Foreskin keratinocyte (primary cell): ENCODE measurements at places on chromosomes 3 and 15. TPM values are rescaled to one million over a fixed set of nuclear protein-coding genes. Genes with fewer than 3 reads are reported as not detected.

The RASL12 gene
- polyA plus RNA-seq = not detected in 2 replicates

The DUOXA2 gene
- not detected in 2 replicates for polyA plus RNA-seq

The GXYLT2 gene
- 0.36 and 0.56 TPM in 2 replicates for polyA plus RNA-seq

The DAPK2 gene
- polyA plus RNA-seq = 1.5 and 2.5 TPM in 2 replicates

The CD96 gene
- 0.07 and 0.17 TPM in 2 replicates for polyA plus RNA-seq

The DET1 gene
- 1.1 and 1.3 TPM in 2 replicates for polyA plus RNA-seq

The ALDH1L1 gene
- 0.49 and 1.3 TPM in 2 replicates for polyA plus RNA-seq

The TMEM158 gene
- polyA plus RNA-seq = 5.6 and 5.8 TPM in 2 replicates

The LTF gene
- polyA plus RNA-seq = not detected in 2 replicates

The AADAC gene
- polyA plus RNA-seq = not detected in 2 replicates

The ISLR2 gene
- not detected in 2 replicates for polyA plus RNA-seq

The FBXO40 gene
- polyA plus RNA-seq = not detected in 2 replicates

The TEX55 gene
- not detected in 2 replicates for polyA plus RNA-seq

The MRPS25 gene
- 56.8 and 61.9 TPM in 2 replicates for polyA plus RNA-seq

The RAB7A gene
- polyA plus RNA-seq = 196 and 232 TPM in 2 replicates

The OR5H14 gene
- polyA plus RNA-seq = not detected in 2 replicates

The SRGAP3 gene
- polyA plus RNA-seq = 4.4 and 5.0 TPM in 2 replicates

The FBXO45 gene
- polyA plus RNA-seq = 7.1 and 8.9 TPM in 2 replicates

The C3orf22 gene
- not detected in 2 replicates for polyA plus RNA-seq

The ARID3B gene
- polyA plus RNA-seq = 5.3 and 5.4 TPM in 2 replicates

The ROPN1B gene
- polyA plus RNA-seq = 0.21 TPM in 1 of 2 replicates, not detected in the other

The SPESP1 gene
- polyA plus RNA-seq = 4.1 and 5.5 TPM in 2 replicates

The PCSK6 gene
- 1.3 and 1.5 TPM in 2 replicates for polyA plus RNA-seq

The EXOSC7 gene
- polyA plus RNA-seq = 71.8 and 78.1 TPM in 2 replicates

The CCDC32 gene
- polyA plus RNA-seq = 12.7 and 13.1 TPM in 2 replicates
